Muscle of back (tissue), 13 donors: ENCODE measurements at places on chromosomes 4 and X.

GRCh38 chrX:3461397-3462165 is 115.1 kb upstream of the MXRA5 start:
- peak; percentile 22 for DNase-seq

GRCh38 chrX:133005042-133005441 is 46.6 kb upstream of the HS6ST2 start:
- DNase-seq: peak; percentile 34

DNA sequence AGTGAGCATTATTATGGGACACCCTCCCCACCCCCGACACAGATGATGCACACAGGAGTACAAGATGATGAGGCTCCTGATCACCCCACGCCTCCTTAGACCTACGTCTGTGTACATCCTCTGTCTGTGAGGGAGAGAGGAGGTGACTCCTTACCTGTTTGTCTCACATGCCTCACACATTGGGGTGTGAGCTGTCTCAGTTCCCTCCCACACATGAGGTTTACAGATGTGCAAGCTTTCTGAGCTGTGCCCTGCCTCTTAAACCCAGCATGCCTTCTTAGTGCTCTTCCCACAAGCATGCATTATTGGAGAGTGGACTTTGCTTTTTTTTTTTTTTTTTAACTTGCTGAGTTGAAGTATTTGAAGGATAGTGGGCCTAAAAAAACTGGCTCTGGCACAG is 76.7 kb downstream of the CLCN5 start:
- no peak for DNase-seq

GRCh38 chrX:68183612-68184214 is 249.6 kb downstream of the OPHN1 start:
- no peak for DNase-seq

DNA sequence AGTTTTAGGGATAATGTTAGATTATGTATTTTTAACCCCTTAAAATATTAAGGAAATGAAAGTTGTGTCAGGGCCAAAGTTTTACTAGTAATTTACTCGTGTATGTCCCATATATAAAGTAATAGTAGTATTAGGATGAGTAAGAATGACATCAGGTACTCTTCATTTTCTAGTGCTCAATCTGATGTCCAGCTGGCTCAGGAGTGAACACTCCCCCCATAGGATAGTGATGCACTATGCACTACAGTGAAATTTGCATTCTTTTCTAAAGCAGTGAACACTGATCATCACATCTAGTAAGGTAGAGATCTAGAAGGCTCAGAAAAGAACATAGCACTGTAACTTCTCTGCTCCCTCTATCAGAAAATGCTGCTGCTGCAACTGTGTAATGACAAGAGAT is 409.7 kb downstream of the GLUD2 start:
- no peak for DNase-seq

- DNase-seq: no peak
Measured at GRCh38 chrX:39502486-39502885, 595.3 kb downstream of the BCOR start.

DNA sequence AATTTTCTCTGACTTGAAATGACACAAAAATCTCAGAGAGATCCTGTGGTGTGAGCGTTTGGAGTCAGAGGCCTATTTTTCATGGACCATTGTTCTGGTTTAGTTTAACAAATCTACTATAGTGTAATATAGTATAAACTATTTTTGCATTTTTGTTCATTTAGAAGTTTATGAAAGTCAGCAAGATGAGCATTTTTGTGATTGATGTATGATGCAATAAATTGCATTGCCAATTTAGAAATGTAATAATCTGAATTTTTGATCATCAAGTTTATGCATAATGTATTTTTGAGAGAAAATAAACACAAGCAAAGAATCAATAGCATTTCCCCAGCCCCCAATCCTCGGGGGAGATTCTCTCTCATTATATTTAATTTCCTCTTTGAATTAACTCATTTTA is 519.5 kb upstream of the FTHL17 start:
- DNase-seq: no peak

- DNase-seq: no peak
Measured at GRCh38 chrX:111131572-111131971, 35.6 kb downstream of the PAK3 start.

- DNase-seq: no peak
Measured at GRCh38 chr4:126738926-126739325, 893.8 kb upstream of the INTU start.

DNA sequence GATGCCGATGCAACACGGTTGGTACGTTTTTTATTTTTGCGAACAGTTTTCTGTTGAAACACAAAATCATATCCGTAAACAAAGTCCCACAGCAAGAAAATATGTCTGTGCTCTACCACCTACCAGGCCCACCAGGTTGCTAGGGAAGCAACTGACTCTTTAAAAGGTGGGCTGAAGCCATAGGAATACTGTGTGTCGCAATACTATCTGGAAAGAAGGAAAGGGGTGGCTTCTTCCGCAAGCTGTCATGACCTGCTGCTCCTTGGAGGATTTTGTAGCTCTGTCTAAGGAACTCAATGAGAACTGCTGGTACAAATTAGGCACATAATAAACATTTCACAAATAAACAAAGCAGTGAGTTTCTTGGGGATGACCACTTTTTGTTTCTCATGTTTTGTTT is 46.5 kb downstream of the BEND2 start:
- no peak for DNase-seq

- DNase-seq: peak; percentile 67
Measured at GRCh38 chr4:29423836-29424721, 1296.1 kb upstream of the PCDH7 start.

- peak; percentile 76 for DNase-seq
Measured at GRCh38 chrX:8845060-8845459, 43.9 kb upstream of the FAM9A start.

- DNase-seq: no peak
Measured at GRCh38 chr4:18439311-18439710, 417.8 kb upstream of the LCORL start.

- DNase-seq: no peak
Measured at GRCh38 chr4:77930154-77930639, 67.6 kb downstream of the MRPL1 start.

GRCh38 chr4:112416464-112416863 is 99.5 kb downstream of the NEUROG2 start:
- DNase-seq: no peak

- no peak for DNase-seq
Measured at GRCh38 chrX:135528254-135528653, 7.8 kb downstream of the INTS6L start.

- no peak for DNase-seq
Measured at GRCh38 chr4:11505221-11505971, 76.7 kb upstream of the HS3ST1 start.

DNA sequence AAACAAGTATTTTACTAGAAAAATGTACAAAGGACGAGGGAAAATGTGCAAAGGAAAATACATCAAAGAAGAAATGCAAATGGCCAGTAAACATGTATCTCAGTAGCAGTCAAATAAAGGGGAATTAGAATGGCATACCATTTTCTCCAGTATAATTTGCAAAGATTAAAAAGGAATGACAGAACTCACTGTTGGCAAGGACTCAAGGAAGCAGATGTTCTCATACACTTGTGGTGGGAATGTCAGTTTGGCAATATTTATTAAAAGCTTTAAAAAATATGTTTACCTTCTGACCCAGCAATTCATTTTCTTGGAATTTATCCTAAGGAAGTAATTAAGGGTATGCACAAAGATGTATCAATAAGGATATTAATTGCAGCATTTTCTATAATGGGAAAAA is 7.6 kb downstream of the CLCN5 start:
- peak; percentile 38 for DNase-seq

DNA sequence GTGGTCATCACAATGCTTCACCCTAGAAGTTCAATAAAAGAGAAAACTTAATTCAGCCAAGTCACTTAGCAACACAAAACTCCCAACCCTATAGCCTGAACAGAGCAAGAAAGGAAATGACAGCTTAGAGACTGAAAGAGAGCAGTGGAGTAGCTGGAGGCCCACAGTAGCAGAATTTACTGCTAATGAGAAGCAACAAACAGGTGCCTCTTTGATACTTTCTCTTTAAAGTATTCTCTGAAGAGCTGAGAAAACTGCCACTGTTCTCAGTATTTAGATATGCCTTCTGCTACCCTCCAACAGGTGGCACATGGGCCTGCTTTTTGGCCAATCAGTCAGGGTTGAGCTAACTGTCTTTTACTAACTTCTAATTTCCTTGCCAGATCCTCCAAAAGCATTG is 240.0 kb downstream of the GPC3 start:
- no peak for DNase-seq

- peak; percentile 60 for DNase-seq
Measured at GRCh38 chrX:17519358-17519757, 144.4 kb downstream of the NHS start.

- DNase-seq: no peak
Measured at GRCh38 chrX:148661035-148661434, 160.6 kb downstream of the AFF2 start.

GRCh38 chr4:89298788-89299152 is 8.8 kb downstream of the GPRIN3 start:
- DNase-seq: no peak

DNA sequence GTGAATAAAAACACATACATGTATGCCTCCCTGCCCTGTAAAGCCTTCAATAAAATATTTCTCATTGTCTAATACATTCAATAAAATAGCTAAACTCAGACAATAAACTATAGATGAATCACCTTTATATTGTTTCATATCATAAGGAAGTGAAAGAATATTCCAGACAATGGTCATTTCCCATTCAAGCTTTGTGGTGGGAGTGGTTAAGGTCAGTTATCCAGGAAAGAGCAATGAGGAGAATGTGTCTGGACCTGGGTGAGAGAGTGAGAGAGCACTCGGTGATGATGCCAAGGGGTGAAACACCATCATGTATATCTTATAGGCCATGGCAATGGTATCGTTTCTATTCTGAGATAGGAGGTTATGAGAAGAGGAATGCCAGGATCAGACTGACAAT is 197.8 kb downstream of the PDHA2 start:
- no peak for DNase-seq

GRCh38 chrX:16060252-16060651 is 63.1 kb upstream of the GRPR start:
- DNase-seq: no peak

DNA sequence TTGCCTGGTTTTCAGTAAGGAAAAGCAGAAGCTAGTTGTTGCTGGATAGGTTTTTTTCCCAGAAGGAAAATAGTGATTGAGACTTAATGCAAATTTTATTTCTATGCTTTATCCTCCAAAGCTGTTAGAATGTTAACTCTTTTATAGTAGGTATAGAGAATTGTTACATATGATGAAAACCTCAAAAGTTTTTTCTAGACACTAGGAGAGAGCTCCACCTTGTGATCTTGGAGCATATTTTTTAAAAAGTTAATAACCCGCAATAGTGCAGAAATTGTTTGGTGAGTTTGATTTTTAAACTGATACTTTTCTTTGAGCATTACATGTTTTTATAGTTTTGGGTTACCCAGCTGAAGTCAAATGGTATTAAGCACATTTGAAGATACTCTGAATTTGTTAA is 56.5 kb downstream of the STAG2 start:
- no peak for DNase-seq

DNA sequence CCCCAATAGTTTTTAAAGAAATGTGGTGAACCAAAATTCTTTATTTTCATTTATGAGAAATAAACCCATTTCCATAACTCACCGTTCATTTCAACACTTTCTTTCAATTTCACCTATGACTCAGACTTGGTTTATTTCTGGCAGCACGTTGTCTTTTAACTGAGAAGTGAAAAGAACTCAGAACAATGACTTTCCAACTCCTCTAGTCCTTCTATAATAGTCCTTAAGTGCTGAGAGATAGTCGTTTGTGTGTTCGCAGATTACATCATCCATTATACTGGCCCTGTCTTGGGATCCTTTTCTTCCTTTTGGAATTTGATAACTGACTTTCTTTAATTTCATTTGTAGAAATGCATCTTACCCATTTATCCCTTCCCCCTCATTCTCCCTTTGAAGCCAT is 113.6 kb downstream of the GLUD2 start:
- peak; percentile 5 for DNase-seq

DNA sequence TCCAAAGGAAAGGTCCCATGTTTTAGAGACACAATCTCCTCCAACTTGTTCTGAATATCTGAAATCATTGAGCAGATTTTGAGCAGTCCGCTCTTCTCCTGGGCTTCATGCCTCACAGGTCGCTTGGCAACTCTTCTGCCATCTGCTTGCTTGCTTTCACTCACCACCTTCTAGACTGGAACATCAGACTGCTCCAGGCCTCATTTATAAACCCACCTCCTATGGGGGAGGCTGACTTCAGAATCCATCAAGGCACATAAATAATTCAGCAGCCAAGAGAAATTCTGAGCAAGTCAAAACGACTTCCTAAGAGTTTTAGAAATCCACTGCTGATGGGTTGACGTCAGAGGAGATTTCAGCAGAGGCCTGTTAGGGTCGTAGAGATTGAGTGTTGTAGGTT is 64.1 kb downstream of the FAM184B start:
- no peak for DNase-seq

GRCh38 chr4:75909405-75909804 is 7.2 kb upstream of the PPEF2 start:
- no peak for DNase-seq

DNA sequence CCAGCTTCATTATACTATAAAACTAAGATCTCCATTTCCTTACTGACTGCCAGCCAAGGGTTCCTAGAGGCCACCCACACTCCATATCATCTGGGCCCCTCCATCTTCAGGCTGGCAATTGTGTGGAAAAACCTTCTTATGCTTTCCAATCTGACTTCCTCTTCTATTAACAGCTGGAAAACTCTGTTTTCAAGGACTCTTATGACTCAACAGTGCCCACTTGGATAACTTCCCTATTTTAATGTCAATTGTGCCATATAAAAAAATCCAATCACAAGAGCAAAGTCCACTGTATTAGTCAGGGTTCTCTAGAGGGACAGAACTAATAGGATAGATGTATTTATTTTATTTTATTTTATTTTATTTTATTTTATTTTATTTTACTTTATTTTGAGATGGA is 41.0 kb upstream of the CPEB2 start:
- no peak for DNase-seq

DNA sequence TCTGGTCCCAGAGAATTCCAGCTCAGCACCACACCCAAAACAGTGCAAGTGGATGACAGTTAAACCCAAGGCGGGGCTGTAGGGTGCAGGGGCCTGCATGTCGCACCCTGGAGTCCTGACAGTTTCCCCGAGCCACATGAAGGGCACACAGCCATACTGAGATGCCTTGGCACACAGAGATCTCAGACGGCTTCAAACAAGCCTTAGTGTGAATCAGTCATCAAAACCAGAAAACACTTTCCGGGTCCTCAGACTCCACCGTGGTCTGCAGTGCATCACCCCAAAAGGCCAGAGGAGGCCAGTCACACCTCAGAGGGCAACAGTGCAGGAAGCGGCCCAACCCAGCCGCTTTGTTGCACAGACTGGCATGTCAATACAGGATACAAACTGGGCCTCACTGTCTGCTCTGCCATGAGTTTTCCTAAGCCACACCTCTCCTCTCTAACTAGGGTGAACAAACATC is 64.6 kb upstream of the ENPP6 start:
- no peak for DNase-seq

GRCh38 chr4:141121101-141121500 is 12.2 kb downstream of the RNF150 start:
- no peak for DNase-seq

- DNase-seq: no peak
Measured at GRCh38 chr4:40800064-40800463, 50.3 kb downstream of the NSUN7 start.

GRCh38 chr4:44522761-44523445 is 74.3 kb upstream of the KCTD8 start:
- DNase-seq: no peak
